ENCODE measurements at places on chromosomes 4 and X.

- DNase-seq, result no peak
Measured at GRCh38 chrX:153382563-153383482, 18.3 kb downstream of the PNMA6E start.

DNA sequence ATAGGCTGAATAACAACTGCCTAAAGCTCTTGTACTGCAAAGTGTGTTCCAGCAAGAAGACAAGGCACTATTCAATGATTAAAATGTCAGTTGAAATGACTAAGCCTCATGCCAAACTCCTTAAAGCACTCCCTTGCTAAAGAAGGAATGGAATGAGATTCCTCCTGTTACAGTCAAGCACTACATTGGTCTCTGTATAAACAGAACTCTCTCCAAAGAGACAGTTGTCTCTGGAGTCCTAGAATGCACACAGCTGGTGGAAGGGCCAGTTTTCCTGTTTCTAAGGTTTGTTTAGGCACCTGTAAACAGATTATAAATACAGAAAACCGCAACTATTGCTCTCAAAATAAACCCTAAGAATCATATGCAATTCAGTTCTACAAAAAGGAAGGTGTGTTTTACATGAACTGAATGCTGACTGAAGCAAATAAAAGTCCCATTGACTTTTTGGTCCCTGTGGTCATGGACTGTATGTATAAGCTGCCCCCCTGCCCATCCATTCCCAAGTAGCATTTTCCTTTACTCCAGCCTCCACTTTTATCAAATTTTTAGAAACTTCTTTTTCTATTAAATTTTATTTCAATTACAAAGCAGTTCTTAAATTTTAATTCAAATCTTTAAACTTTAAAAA lies 47.0 kb downstream of the FAT1 start:
- DNase-seq, result no peak

GRCh38 chr4:183014361-183015084 lies 84.5 kb upstream of the WWC2 start:
- no peak for DNase-seq

DNA sequence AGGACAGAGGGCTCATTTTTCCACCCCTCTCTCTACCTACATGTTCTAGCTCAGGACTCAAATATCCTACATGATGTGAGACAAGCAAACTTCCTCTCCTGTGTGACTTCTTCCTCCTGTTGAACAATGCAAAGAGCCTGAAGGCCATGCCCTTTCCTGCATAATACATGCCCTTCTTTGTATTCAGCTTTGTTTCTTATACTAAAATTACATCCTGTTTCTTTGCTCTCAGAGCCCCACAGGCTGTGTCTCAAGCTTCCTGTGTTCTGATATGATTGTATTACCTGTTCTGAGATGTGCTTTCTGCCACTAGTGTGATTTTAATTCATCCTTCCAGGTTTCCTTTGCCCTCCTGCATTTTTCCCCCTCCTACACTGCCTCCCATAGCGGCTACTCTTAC lies 166.4 kb upstream of the AFF2 start:
- DNase-seq, result no peak

DNA sequence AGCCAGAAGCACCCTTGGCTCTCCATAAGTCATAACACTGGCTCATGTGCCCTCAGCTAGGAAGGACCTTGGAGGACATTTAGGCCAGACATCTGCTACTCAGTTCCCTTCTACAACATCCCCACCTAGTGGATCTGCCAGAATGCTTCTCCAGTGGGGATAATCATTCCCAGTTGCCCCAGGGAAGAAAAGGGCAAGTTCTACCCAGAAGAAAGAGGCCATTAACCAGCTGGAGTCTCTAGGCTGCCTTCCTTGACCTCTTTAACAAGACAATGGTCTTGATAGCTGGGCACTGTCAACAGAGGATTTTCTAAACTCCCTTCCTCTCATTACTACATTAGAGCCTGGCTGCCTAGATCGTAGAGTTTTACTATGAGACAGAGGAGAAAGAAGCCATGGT lies 42.0 kb downstream of the LGI2 start:
- no peak for DNase-seq

DNA sequence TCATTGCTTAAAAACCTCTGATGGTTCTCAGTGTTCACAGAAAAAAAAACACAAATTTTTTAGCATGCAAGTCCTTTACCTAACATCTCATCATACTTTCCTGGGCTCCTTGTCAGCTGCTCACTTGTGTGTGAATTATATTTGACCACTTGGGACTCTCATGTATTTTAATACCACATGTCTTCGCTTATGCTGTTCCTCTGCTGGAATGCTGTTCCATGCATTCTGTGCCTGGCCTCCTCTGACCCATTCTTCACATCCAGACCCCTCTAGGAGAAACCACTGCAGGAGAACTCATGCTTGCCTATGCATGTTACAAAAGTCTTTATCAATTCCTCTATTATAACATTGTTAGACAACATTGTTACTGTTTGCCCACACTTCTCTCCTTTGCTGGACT lies 157.6 kb downstream of the PDGFRA start:
- DNase-seq, result no peak

DNA sequence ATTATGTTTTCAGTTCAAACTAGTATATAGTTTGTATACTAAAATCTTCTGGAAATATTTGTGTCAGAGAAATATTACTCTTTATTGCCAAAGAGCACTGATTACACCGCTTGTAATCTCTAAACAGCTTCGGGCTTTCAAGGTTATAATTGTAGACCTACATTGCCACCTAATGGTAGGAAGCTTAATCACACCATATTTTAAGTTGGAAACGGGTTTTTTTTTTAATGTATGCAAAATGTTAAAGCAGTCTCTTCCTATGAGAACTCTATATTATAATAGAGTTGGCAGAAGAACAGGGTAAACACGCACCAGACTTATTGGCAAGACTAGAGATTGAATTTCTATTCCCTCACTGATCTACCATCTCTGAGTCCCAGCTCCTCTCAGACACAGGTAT lies 19.5 kb upstream of the NFXL1 start:
- DNase-seq, result no peak

GRCh38 chr4:131091896-131092295 lies 1995.9 kb downstream of the C4orf33 start:
- DNase-seq, result no peak

GRCh38 chrX:17860811-17861488 lies at the start of gene RAI2:
RAI2 (minus strand) TSS chrX:17861298; CDS start chrX:17802010, 59,288 bp downstream.
- peak; percentile 22 for DNase-seq

GRCh38 chr4:164508771-164509170 lies 245.2 kb upstream of the SMIM31 start:
- no peak for DNase-seq

DNA sequence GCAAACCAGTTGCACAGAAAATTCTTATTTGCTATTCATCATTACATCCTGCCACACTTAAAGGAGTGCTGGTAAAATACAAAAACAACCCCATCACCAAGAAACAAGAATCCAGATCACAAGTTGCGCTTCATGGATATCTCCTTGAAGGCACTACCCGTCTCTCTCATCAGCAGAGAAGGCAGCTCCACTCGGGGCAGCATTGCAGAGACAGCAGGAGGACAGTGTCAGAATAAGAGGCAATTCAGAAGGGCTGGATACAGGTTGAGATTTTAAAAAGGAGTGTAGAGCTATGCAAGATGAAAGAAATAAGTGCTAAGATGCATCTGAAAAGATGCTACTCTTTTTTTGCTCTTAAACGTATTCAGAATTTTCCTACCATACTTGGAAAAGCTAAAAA lies 71.4 kb downstream of the LDB2 start:
- no peak for DNase-seq

- DNase-seq, result no peak
Measured at GRCh38 chrX:16014171-16014570, 109.2 kb upstream of the GRPR start.

- DNase-seq, result no peak
Measured at GRCh38 chr4:84451546-84451945, 47.5 kb downstream of the NKX6-1 start.

DNA sequence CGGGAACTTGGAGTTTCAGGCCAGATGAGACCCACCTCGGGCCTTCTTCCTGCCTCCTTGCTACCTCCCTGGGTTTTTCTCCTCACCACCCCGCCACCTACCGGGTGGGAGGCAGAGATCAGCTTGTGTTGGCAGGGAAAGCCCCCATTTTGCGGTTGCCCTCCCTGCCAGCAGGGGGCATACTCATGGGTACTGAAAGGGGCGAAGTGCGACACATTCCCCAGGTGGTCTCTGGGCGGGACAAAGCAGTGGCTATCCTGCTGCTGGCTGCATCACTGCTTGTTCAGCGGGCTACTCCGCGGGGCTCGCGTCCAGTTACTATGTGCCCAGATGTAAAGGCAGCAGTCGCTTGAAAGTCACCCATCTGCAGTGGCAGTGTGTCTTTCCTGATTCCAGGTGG lies 330.3 kb downstream of the PDHA2 start:
- no peak for DNase-seq

- DNase-seq, result no peak
Measured at GRCh38 chrX:73831500-73831899, 268.5 kb downstream of the CHIC1 start.

- no peak for DNase-seq
Measured at GRCh38 chr4:123785538-123785937, 388.9 kb downstream of the SPRY1 start.

All from effector CD8-positive, alpha-beta T cell (primary cell).